ENCODE measurements at places on chromosomes 12 and 14.

GRCh38 chr12:78697817-78698415, 166.7 kb upstream of the SYT1 start:
- no peak for DNase-seq

GRCh38 chr14:24053548-24054323, 1.9 kb downstream of the CARMIL3 start:
- DNase-seq, result no peak

DNA sequence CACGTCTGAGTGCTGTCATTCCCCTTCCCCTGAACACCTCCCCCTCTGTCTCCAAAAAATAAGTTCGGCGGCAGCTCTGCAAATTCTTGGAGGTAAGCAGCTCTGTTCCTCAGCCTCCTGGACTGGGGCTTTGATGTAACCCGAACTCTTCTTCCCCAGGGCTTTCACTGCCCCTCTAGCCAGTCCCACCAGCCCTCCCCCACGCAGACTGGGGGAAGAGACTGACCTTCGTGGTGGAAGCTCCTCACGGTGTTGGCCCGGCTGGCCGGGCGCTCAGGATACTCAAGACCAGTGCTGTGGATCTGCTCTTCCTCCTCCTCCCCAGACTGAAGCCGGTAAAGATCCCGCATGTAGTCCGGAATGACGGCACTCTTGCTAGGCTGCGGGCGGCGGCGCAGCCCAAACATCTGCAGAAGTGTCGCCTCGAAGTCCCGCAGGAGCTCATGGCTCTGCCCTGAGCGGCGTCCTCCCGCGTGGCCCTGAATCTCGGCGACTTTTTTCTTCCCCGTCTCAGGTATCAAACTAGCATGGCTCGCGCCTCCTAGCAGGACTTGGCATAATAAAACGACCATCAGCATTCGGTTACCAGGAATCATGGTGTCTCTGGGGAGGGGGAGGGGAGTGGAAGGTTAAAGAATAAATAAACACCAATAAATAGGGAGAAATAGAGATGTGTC, 4.9 kb downstream of the BMP4 start:
- no peak for DNase-seq

GRCh38 chr14:49702725-49703124, 9.8 kb downstream of the KLHDC1 start:
- DNase-seq, result no peak

DNA sequence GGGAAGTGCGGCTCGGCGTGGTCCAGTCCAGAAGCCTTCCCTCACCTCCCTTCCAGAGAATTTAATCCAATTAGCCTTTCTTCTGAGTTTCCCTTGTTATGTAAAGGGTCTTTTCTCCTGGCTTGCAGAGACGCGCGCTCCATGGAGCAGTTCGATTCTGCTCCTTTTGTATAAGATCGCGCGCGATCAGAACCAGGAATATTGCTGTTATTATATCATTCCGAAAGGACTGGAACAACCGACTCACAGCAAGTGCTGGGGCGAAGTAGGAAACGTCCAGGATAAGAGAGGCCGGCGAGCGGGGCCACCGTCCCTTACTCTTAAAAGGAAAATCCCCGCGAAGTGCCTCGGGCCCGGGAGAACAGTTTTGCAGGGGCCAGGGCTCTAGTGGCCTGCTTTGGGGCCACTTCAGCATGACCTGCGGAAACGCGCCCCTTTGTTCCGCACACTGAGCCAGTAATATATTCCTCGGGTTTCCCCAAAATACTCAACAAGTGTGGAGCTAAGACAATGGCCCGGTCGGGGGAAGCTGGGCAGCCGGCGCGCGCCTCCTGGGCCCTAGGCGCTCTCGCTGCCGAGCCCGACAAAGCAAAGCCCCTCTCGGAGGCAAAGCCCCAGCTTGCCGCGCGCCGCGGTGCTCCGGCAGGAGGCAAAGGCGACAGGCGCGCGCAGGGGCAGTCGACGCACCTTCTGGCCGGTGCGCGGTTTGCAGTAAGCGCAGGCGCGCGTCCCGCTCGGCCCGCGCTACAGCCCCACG, 2.9 kb downstream of the RFX4 start:
- no peak for DNase-seq

GRCh38 chr12:63845726-63846125, 1.2 kb downstream of the SRGAP1 start:
- peak; percentile 59 for DNase-seq

DNA sequence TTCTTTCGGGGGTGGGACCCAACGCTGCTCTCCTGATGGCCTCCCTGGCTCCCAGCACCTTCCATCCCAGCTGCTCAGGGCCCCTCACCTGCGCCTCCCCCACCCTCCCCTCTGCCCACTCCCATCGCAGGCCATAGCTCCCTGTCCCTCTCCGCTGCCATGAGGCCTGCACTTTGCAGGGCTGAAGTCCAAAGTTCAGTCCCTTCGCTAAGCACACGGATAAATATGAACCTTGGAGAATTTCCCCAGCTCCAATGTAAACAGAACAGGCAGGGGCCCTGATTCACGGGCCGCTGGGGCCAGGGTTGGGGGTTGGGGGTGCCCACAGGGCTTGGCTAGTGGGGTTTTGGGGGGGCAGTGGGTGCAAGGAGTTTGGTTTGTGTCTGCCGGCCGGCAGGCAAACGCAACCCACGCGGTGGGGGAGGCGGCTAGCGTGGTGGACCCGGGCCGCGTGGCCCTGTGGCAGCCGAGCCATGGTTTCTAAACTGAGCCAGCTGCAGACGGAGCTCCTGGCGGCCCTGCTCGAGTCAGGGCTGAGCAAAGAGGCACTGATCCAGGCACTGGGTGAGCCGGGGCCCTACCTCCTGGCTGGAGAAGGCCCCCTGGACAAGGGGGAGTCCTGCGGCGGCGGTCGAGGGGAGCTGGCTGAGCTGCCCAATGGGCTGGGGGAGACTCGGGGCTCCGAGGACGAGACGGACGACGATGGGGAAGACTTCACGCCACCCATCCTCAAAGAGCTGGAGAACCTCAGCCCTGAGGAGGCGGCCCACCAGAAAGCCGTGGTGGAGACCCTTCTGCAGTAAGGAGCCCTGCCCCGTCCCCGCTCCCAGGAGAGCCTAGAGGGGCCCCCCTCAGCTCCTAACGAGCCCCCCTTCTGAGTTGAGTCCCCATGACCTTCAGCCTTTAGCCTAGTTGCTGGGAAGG, at the start of gene HNF1A:
TSS of gene HNF1A (plus strand) at position 248 of the 924 bp plus-strand sequence. CDS start at position 474, 226 bp downstream.
- no peak for DNase-seq

- no peak for DNase-seq
Measured at GRCh38 chr12:125473501-125473900, 408.3 kb downstream of the AACS start.

DNA sequence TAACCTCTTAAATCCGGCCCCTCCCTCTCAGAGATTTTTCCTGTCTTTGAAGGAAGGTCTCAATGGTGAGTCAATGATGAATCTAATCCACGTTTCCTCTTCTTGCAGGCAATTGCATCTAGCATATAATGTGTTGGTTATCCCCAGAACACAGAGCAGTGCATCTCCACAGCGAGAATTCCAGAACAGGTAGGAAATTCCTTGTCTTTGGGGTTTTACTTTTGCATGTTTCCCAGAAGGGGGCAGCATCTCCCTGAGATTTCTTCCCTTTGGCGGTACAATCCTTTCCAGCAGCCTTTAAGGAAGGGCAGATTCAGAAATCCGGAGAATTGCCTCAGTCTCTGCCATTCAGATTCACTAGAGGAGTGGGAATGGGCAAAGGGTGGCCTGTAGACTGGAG, 128.0 kb downstream of the KCNA5 start:
- peak; percentile 76 for DNase-seq

DNA sequence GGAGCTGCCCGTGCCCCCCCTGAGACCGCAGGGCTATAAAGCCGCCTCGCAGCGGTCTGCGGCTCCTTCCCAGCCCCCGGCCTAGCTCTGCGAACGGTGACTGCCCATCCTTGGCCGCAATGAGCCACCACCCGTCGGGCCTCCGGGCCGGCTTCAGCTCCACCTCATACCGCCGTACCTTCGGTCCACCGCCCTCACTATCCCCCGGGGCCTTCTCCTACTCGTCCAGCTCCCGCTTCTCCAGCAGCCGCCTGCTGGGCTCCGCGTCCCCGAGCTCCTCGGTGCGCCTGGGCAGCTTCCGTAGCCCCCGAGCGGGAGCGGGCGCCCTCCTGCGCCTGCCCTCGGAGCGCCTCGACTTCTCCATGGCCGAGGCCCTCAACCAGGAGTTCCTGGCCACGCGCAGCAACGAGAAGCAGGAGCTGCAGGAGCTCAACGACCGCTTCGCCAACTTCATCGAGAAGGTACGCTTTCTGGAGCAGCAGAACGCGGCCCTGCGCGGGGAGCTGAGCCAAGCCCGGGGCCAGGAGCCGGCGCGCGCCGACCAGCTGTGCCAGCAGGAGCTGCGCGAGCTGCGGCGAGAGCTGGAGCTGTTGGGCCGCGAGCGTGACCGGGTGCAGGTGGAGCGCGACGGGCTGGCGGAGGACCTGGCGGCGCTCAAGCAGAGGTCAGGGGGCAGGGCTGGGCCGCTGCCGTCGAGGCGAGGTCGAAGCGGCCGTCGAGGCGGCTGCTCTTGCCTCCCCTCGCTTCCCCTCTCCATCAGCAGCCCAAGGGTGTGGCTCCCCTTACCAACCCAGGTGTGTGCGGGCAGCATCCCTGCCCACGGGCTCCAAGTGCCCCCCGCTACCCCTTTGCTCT, at the start of gene PRPH:
TSS of gene PRPH (plus strand) at position 66 of the 855 bp plus-strand sequence. CDS start at position 120, 54 bp downstream.
- DNase-seq, result no peak

DNA sequence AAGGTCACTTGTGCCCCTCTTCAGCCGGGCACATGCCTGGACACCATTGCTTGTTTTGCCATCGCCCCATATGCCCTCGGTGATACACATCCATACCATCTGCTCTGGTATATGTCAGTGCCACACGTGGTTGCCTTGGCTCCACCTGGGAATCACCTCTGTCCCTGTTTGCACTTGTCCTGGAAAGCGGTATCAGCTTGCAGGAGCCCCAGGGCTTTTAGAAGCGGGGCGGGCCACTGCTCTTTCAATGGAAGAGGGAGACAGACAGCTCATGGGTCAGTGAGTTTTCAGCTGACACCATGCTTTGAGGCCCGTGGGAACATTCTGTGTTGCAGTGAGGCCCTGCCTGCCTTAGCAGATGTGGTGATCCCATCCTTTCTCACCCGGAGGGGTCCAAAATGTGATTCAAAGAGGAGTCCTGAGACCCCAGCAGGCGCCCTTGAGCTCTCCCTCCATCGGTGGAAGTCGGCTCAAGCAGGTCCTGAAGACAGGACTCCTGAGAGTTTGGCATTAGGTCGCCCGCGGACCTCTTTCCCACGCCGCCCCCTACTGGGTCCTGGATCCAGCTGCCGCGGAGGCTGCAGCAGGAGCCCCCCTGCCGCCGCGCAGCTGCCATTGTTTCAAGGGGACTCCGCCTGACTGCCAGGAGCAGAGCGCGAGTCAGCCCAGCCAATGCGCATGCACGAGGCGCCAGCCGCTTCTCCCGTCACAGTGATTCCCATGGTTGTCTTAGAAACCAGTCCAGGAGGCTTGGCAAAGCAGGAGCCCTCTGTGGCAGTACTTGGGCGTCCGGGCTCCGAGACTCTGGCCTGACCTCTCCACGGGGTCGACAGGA, 773.2 kb upstream of the ALG10B start:
- DNase-seq, result no peak

DNA sequence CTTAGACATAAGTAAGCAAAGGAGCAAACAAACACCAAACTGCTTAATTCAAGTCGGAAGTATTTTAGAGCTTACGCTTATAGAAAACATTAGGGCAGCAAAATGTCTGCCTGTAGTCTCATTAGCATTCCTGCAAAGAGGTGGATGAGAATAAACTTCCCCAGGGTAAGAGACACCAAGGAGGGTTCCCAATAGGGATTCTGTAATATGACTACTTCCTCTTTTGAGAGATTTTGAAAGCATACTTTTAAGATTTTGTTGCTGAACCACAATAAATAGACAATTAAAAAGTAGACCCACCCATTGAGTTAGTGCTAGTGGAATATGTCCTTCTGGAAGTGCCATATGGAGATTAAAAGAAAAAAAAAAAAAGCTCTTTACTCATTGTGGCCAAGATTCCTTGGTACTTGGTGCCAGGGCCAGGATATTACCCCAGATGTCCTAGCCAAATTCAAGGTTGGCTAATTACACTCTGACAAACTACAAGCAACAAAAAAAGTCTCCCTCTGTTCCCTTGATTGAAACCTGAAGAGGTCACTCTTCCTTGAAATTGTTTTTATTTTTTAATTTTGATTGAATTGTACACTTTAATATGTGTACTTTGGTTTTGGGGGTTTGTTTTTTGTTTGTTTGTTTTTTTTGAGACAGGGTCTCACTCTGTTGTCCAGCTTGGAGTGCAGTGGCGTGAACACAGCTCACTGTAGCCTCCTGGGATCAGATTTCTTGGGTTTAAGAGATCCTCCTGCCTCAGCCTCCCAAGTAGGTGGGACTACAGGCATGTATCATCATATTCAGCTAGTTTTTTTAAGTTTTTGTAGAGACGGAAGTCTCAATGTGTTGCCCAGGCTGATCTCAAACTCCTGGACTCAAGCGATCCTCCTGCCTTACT, 8.7 kb downstream of the CLIP1 start:
- DNase-seq, result peak; percentile 65

DNA sequence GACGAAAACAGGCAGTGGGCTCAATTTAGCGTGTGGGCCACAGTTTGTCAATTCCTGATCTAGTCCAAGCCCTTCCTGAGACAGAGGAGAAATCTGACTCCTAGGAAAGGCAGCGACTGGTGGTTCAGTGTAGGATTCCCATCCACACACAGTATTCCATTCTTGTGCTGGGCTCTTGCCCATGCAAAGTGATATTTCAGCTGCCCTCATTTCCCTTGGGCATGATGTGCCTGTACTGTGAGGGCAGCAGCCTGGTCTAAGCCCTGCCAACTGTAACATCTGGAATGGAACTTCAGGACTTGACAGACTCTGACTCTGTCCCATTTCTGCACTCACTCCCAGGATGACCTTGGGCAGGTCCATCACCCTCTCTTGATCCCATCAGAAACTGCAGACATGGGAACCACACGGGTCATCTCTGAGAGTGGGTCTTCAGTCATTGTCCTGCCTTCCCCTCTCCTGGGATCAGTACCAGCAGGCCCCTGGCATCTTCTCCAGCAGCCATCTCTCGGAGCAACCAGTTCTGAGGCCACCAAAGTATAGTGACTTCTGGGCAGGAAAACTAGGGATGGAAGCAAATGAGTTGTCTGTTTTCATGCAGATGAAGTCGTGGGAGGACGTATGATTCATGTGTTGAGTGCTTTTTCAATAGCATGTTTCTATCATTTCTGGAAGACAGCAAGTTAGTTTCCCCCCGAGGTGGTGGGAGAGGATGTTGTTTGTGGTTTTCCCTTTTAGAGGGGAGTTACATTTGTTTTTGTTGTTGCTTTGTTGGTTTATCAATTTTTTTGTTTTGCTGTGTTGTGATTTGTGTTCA, 54.2 kb upstream of the BCL2L14 start:
- no peak for DNase-seq

DNA sequence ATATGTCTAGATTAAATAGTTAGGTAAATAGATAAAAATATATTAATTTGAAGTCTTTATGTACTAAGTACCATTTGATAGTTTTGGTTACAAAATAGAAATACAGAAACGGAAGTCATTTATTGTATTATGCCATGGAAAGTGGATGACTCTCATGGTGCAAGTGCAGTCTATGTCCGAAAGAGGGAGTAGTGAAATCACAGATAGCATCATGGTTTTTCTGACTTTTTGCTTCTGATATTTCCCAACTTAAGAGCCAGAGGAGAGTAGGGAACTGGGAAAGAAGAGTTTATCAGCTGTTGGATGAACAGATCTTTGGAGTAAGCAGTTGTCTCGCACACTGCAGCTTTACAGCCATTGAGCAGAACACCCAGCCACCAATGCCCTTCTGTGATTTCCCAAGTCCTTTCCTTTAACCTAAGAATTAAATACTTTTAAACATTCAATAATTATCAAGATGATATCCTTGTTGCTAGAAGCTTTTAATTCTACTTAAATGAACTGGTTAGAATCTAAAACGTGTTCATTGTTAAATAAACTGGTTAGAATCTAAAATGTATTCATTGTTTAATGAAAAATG, 18.4 kb upstream of the SRGAP1 start:
- peak; percentile 74 for DNase-seq
